ENCODE measurements at places on chromosomes 2 and 18.

DNA sequence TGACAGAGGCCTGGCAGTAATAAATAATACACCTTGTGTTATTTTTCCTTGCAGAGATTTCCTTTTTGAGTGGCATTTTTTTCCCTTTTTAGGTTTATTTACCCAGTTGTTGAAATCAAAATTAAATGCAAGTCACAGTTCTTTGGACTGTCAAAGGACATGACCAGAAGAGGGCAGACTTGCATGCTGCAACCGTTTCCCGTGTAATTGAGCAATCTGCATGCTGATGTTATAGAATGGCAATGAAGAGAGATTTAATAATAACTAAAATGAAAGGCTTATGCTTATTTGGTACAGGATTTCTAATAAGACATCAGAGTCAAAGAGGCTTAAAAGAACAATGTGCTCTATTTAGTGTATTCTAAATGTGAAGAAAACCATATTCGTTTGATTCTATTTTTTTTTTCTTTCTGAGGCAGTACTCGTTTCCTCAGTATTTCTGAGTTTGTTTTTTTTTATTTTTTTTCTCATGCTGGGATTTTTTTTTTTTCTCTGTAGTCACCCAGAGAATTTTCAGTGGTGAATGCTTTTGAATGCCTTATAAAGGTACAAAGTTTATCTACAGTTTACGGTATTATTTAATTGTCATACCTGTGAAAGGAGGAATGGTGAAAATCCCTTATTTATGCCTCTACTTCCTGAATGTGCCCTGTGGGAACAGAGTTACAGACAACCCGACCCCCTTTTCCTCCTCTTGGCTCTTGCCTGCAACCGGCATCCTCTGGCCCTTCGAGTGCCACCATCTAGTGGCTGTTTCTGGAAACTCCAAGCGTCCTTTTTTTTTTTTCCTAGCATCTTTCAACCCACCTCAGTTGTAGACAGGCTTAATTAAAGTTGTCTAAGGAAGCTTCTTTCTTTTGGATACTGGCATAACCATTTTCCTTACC lies 368.5 kb downstream of the LRRTM1 start:
- peaks cover 5% of the 10 kb centered on the region for H3K4me1 ChIP-seq
- H3K27ac ChIP-seq = no peak overlapping the region
- H3K36me3 ChIP-seq = no peaks in the 10 kb centered on the region
- H3K4me3 ChIP-seq = no peak overlapping the region
- no peak for DNase-seq

GRCh38 chr18:46768166-46768921 lies 11.5 kb upstream of the ST8SIA5 start:
- DNase-seq = no peak
- no peaks in the 10 kb centered on the region for H3K36me3 ChIP-seq
- H3K27me3 ChIP-seq = peaks cover 17% of the 10 kb centered on the region
- H3K4me1 ChIP-seq = no peaks in the 10 kb centered on the region

GRCh38 chr2:223959688-223960087 lies 2.4 kb downstream of the MRPL44 start:
- no peaks in the 10 kb centered on the region for H3K27me3 ChIP-seq
- H3K36me3 ChIP-seq = peaks cover 12% of the 10 kb centered on the region
- H3K4me3 ChIP-seq = peak overlapping the region; percentile 71
- peaks cover 34% of the 10 kb centered on the region for H3K4me1 ChIP-seq

DNA sequence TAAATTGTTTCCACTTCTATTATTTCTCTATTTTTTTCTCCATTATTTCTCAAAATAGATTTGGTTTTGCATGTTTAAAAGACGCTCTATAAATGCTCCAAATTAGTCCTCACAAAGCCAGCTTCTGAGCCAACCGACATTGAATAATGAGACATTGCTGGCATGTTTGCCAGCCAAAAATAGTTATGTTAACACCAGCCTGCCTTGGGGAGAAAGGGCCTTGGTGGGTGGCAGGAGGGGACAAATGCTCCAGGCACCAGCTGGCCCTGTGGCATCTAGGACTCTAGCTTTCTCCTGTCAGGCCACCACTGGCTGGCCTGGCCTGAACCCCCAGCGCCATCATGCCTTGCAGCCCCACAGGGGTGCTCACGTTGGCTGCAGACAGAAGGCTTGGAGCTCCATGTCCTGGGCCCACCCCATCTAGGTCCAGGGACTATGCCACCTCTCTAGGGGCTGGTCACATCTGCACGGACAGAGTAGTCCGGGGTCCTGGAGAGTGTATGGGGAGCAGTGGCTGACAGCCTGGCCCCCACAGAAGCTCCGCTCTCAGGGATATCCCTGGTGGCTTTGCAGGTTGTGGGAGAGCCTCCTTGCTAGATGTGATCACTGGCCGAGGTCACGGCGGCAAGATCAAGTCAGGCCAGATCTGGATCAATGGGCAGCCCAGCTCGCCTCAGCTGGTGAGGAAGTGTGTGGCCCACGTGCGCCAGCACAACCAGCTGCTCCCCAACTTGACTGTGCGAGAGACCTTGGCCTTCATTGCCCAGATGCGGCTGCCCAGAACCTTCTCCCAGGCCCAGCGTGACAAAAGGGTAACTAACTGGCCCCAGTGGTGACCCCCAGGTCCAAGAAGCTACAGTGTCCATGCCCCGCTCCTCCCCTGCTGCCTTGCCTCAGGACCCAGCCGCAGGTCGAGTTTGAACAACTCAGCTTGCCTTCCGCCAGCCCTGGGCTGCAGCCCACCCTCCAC lies 12.5 kb downstream of the ABCG8 start:
- no peaks in the 10 kb centered on the region for H3K36me3 ChIP-seq
- peaks cover 40% of the 10 kb centered on the region for H3K27me3 ChIP-seq
- H3K4me1 ChIP-seq = no peaks in the 10 kb centered on the region
- no peak overlapping the region for H3K4me3 ChIP-seq
- DNase-seq = no peak
